SJSA1 (cell line): ENCODE measurements at places on chromosomes 1 and 21. TPM values are rescaled to one million over a fixed set of nuclear protein-coding genes. Genes with fewer than 3 reads are reported as not detected.

The SYT6 gene
- not detected in 2 replicates for total RNA-seq

- DNase-seq, result no peak
Measured at GRCh38 chr1:109984190-109984455, 442 bp upstream of the AHCYL1 start.

The DMBX1 gene
- total RNA-seq, result not detected in 2 replicates

GRCh38 chr1:10528066-10529014, 53.6 kb downstream of the PEX14 start:
- DNase-seq, result peak; percentile 86

The ABCD3 gene
- 53.4 and 64.6 TPM in 2 replicates for total RNA-seq
